Hepatocyte (in vitro differentiated cells): ENCODE measurements at places on chromosomes 7 and 10. TPM values are rescaled to one million over a fixed set of nuclear protein-coding genes. Genes with fewer than 3 reads are reported as not detected.
A peak's percentile ranks its signal among the peaks of the same experiment; 100 is the strongest.

Gene GIMAP7
- total RNA-seq: 0.12 and 0.33 TPM in 2 replicates

Gene CDCA7L
- total RNA-seq: 13.0 and 17.1 TPM in 2 replicates

Gene PIP4K2A
- 20.5 and 31.1 TPM in 2 replicates for total RNA-seq

Gene NUP205
- total RNA-seq: 43.4 and 44.6 TPM in 2 replicates

Gene NME8
- total RNA-seq: not detected in 2 replicates

DNA sequence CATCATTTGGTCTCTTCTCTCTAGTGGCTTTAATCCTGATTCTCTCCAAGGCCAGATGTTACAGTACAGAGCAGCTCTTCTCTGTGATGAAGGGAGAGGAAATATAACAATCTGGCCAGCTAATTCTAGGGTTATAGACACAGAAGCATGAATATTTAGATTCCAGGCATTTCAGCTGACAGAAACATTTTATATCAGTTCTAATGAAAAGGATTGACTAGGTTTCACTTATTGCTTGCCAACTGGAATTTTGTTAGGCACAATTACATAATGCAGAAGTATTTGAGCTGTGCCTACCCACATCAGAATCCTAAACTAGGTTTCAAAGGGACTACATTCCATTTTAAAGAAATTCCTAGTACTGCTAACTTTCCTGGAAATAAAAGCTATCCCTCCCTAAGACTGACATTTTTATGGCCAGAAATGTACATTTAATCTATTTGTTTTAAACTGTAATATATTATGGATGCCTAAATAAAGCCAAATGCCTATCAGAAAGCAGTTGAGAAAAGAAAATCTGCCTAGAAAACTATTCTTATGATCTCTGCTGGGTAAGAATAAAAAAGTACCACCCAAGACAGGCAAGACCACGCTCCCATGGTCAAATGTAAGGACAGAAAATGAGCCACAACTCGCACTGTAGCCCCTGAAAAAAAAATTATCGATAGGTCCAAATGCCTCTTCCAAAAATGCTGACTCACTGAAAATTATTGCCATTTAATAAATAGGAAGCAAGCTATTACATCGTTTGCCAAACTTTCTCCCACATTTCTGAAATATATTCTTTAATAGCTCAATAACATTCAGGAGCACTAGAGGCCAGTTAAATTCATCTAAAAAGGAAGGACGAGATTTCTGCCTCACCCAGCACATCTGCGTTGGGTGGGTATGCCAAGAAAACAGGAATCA lies 498.1 kb downstream of the KCNMA1 start:
- no peak for DNase-seq

GRCh38 chr10:133279326-133280226 lies 2.9 kb upstream of the ADAM8 start:
- no peak for DNase-seq

DNA sequence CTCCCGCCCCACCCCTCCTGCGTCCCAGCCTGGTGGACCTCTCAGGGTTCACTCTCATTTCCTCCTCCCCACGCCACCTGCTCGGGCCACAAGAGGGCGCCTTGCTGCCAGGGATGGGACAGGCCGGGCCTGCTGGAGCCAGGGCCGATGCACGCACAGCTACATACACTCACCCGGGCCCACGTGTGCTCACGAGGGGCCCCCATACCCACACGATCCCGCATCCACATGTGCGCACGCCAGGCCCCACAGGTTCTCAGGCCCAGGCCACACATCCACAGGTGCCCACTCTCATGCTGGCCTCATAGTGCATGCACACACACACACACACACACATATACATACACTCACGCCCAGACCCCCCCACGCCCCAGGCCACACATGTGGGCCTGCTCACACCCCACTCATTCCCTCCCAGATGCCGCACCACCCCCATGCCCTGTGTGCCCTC lies 68.6 kb downstream of the LHPP start:
- peak; percentile 90 for DNase-seq

GRCh38 chr10:27899058-27899457 lies 99.8 kb downstream of the ODAD2 start:
- no peak for DNase-seq

DNA sequence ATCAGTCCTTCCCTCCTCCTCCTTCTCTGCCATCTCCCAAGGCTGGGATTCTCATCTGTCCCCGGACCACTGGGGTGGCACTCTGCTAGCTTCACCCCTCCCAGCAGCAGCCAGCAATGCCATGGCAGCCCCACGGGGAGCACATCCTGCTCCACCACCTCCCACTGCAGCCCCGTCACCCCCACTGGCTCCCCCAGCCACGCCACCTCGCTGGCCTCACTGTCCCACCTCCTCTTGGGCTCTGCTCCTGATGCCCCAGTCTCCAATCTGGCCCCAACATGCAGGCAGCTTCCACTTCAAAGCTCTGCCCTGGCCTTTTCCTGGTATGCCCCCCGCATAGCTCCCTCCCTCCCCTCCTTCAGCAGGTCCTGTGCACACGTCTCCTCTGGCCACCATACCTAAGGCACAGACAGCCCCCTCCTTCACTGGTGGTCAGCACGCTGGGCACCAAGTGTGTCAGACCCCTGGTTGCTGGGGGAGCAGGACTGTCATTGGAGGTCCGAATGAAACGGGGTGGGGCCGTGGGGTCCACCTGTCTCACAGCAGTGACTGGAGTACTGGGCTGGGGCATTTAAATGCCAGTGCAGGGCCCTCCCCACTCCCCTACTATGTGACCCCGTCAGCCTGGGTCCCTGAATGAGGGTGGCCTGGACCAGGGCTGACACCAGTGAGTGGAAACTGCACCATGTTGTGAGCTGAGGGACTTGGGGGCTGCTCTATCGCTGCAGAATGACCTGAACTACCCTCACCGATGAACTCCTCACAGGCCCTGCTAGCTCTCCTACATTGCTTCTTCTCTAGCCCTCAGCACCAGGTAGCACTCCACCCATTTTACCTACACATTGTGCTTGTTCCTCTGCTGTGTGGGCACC lies 38.7 kb downstream of the RASGEF1A start:
- DNase-seq: no peak

- no peak for DNase-seq
Observed at GRCh38 chr7:66626331-66626934, 2.2 kb upstream of the KCTD7 start.

GRCh38 chr10:92045641-92046106 lies 122.1 kb downstream of the BTAF1 start:
- DNase-seq: no peak

- no peak for DNase-seq
Observed at GRCh38 chr10:31393844-31394243, 74.8 kb downstream of the ZEB1 start.
